ENCODE measurements at places on chromosomes 3 and 15.

GRCh38 chr3:58998476-58999117 lies 51.2 kb downstream of the CFAP20DC start:
- DNase-seq, result no peak

GRCh38 chr3:148044151-148044550 lies 635.0 kb downstream of the ZIC1 start:
- DNase-seq, result no peak

DNA sequence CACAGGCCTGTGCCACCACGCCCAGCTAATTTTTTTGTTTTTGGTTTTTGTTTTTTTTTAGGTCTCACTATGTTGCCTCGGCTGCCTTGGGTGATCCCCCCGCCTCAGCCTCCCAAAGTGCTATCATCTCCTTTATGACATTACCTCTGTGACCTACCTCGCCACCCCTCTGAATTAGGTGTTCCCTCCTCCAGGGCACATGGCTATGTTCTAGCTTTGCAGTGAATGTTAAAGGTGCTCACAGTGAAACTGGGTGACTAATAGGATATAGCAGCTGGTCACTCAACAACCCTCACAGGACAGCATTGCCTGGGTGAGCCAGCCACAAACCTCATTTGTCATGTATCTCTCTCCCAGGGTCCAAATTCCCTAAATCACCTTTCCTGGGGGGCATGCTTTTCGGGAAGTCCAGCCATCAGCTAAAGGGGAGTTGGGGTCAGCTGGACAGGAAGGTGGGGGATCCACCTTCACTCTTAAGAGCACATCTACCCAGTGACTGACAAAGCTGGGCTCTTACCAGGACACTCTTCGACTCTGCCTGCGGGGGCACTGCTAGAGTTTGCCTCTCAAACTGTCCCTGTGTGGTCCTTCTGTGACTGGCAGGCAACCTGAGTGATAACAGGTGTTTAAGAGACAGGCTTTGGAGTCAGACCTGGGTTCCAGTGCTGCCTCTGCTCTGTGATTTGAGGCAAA lies 1.6 kb upstream of the TTLL3 start:
- DNase-seq, result no peak

- DNase-seq, result no peak
Observed at GRCh38 chr15:99306694-99307338, 55.5 kb downstream of the LRRC28 start.

DNA sequence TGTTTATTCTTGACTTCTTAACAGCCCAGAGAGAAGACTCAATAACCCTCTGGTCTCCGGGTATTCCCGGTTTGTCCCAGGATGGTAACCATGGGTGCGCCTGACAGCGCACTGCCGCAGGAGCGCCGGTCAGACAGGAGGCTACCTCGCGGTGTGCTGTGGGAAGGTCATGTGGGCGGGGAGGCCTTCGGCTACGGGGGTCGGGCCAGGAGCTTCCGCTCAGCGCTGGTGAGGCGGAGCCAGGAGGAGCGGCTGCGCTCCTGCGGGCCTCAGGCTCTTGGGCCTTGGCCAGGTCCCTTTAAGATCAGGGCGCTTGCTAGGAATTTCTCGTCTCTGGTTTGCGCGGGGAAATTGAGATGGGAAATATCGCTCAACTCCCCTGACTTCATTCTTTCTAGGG lies 182.3 kb upstream of the NDN start:
- no peak for DNase-seq

DNA sequence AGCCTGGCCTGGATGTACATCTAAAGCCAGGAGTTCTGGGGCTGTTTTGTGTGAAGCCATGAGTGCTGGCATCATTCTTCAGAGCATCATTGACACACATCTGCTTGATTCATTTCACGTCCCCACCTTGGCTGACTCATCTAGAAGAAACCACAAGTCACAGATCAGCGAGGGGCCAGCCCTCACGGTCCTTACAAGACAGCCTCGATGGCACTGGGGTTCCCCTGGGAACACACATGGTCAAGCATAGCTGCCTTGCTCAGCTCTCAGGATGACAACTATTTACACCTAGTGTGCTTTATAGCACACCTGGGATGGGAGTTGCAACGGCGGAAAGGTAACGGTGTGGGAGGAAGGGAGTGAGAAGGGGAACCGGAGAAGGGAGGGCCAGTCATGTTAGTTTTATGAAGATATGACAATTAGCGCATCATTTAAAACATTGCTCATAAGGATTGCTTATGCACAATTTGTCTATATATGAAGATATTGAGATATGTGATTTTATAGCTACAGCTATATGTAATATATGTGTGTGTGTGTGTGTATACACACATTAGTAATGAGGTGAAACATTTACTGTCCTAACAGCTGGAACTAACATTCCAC lies 227.1 kb downstream of the RPLP1 start:
- no peak for DNase-seq

GRCh38 chr3:135622215-135622614 lies 343.3 kb upstream of the PPP2R3A start:
- no peak for DNase-seq

DNA sequence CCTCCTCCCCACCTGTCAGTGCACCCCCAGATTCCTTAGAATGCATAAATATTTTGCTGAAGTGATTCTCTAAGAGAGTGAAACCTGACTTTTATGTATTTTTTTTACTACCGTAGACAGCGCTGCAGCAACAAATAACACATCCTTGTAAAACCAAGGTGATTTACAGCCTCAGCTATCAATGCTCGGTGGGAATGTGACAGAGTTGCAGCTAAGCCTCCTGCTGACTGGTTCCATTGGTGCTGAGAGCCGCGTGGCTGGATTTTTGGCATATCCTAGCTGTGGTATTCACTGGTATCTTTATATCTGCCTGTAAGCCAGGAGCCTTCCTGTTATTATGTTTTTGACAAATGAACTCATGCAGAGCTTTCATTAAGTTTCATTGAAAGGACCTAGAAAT lies 11.0 kb downstream of the FGD5 start:
- DNase-seq, result no peak

- DNase-seq, result no peak
Observed at GRCh38 chr3:183050706-183051105, 48.6 kb downstream of the MCCC1 start.

GRCh38 chr3:61532739-61533500 lies 28.5 kb upstream of the PTPRG start:
- no peak for DNase-seq

DNA sequence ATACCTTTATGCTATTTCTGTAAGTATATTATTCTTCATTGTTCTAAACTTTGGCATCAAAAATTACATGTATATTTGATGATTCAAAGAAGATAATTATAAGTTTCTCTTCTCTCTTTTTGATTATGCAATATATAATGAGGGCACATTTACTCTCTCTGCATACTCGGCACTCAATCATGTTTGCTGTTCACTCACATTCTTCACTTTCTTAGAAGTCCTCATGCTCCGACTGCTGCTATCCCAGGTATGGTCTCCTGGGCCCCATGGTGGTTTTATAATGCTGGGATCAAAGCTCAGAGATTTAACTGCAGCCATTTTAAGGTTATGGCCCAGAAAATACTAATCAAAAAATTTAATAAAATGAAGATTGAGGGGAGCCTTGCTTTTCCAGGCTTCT lies 529.7 kb upstream of the IL12A start:
- no peak for DNase-seq

DNA sequence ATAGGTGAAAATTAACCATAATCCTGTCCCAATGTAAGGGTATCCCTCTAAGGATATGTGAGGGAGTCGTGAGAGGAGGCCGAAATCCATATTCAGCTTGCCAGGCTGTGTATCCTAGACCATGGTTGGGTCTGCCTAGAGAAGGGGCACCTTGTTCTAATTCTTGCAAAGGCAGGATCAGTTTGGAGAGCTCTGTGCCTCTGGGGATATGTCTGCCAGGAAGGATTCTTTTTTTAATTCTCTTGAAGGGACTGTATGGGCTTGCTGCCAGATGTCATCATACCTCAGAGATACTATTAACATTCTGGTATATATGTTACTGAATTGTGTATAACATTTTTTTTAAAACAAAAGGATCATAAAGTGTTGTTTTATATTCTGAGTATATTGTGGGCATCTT lies 2.4 kb downstream of the ATP1B3 start:
- no peak for DNase-seq

GRCh38 chr15:79769069-79769481 lies 127.7 kb downstream of the MTHFS start:
- DNase-seq, result no peak

DNA sequence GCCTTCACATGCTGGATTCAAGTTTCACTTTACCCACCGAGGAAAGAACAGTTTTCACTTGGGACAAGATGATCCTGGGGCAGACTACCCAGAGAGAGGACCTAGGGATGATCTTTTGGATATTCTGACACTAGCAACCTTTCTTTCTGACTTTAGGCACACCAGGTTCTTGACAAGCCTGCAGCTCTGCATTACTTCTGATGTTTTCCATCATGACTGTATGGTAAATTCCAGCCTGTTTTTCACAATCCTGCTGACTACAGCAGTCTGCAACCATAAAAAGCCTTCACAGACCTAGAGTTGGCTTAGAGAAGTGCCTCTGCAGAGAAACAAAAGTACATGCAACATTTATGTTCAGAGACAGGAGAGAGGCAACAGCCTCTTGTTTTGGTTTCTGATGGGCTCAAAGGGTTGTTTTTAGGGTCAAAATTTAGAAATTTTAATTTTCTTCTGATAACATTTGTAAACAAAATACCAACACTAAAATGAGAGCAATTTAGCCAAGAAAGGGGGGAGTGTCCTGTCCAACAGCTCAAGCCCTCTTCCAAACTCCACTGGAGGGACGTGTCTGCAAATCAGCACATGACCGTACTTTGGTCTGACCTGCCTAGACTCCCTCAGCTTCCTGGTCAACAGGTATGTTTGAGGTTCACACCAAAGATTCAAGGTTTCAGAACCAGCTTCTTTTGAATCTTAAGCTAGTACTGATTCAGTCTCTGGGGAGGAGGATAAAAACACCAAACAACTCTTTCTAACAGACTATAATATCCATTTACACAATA lies 799 bp downstream of the ABI3BP start:
- no peak for DNase-seq

DNA sequence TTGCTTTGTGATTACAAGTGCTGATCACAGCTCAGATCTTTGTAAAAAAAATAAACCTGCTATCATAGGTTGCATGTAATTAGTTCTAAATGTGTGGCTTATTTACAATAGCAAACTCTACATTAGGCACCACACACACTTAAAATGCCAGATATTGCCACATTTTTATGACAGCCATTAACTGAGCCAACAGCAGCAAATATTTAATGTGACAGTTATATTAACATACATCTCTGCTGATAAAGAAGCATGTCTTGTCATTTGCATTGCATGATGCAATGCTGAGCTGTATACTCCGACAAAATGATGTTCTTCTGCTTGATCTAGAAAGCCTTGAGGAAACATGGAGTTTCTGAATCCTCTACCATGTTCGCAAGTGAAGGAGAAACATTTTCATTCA lies 273.6 kb upstream of the VEPH1 start:
- no peak for DNase-seq

DNA sequence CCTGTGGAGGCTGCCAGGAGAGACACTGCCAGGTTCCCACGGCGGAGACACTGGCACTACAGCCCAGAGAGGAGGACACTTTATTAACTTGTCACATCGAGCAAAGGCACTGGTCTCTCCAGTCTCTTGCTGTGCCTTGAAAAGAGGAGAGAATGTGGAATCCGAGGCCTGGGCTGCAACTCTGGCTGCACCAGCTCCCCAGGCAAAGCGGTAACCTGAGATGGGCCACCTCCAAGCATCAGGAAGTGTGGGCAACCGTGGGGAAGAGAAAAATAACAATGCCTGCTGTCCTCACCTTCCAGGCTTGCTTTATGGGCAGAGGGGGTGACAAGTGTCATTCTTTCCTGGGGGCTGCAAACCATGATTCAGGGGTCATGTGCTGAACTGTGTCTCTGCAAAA lies 91.6 kb upstream of the RGMA start:
- DNase-seq, result no peak

- DNase-seq, result no peak
Observed at GRCh38 chr15:101239724-101240136, 12.1 kb downstream of the CHSY1 start.

- DNase-seq, result no peak
Observed at GRCh38 chr3:194308601-194309449, 42.3 kb downstream of the CPN2 start.

DNA sequence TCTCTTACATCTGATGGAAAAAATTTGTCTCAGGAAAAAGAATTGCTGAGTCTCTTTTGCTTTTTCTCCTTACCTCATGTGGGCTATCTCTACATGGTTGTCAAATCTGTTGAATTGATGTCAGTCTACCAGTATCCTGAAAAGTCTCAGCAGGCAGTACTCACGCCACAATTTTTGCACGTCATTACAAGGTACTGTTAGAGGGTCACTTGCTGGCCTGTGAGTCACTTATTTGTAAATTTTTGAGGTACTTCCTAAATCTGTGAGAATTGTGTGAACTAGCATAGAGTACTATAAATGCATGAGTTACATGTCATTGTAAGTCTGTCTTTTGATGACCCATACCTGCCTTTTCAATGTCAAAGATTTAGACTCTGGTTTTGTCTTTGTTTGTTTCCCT lies 15.9 kb downstream of the HPS3 start:
- DNase-seq, result no peak

- DNase-seq, result no peak
Observed at GRCh38 chr3:88180398-88180999, 30.7 kb downstream of the C3orf38 start.

GRCh38 chr15:61685534-61685933 lies 374.7 kb downstream of the VPS13C start:
- no peak for DNase-seq

DNA sequence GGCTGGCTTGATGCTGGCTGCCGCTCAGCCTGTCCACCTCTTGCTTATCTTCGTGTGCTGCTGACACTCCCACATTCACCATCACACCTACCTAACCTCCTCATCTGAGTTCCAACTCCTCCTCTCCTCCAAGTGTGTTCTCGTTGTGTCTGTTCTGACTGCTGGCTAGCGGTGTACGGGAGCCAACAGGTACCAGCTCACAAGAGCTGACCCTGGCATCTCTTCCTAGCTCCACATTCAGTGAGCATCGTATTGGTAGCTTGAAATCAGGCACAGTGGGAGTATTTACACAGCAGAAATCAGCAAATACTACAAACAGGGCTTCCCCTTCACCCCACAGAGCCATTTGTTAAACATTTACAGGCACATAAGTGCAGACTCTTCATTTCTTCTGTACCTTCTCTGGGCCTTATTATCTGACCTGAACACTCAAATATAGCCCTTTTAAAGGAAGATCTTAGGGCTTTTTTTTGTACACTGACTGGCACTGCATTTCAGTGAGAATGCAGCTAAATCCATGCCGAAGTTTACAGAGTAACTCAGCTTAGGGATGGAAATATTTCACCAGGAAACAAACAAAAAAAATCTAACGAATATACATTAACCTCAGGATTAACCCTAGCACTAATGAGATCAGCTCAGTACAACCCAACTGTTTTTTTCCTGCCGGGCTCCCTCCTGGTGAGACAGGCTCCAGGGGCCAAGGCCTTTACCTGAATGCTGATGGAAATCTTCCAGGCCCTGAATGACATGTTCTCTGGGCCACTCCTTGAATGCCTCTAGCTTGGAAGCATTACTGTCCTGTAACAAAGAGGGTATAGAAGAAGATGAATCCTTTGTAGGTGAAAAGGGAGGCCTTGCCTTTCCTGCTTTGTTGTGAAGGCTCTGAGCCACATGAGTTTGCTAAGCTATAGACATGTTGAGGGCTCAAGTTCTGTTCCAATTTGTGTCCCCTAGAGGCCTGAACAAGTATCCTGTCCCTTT lies 150.5 kb upstream of the LPP start:
- no peak for DNase-seq
